ENCODE measurements at places on chromosomes 3 and 15.

DNA sequence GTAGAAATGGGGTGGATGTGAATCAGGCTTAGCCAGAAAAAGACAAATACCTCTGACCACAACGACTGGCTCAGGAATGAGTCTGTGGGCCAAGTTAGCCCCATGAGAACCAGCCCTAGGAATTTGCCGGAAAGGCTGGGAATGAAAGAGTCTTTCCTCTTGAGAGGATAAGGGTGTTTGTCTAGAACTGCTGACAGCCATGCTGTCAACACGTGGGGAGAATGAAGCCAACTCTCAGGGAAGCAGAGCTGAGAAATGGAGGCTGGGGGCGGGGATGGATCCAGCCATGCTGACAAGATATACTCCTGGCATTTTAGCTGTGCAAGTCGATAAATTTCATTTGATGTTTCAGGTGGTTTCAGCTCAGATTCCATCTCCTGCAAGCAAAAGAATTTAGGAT, 10.6 kb upstream of the SLC6A1 start:
- no peak overlapping the region for H3K27ac ChIP-seq
- H3K4me3 ChIP-seq = no peak overlapping the region
- no peaks in the 10 kb centered on the region for H3K4me1 ChIP-seq

GRCh38 chr3:117706756-117707155, 997.2 kb downstream of the TUSC7 start:
- DNase-seq = no peak
- no peaks in the 10 kb centered on the region for H3K27me3 ChIP-seq
- no peak overlapping the region for H3K4me3 ChIP-seq
- no peaks in the 10 kb centered on the region for H3K36me3 ChIP-seq

- DNase-seq = no peak
Observed at GRCh38 chr3:127997016-127997415, 55.2 kb upstream of the SEC61A1 start.

DNA sequence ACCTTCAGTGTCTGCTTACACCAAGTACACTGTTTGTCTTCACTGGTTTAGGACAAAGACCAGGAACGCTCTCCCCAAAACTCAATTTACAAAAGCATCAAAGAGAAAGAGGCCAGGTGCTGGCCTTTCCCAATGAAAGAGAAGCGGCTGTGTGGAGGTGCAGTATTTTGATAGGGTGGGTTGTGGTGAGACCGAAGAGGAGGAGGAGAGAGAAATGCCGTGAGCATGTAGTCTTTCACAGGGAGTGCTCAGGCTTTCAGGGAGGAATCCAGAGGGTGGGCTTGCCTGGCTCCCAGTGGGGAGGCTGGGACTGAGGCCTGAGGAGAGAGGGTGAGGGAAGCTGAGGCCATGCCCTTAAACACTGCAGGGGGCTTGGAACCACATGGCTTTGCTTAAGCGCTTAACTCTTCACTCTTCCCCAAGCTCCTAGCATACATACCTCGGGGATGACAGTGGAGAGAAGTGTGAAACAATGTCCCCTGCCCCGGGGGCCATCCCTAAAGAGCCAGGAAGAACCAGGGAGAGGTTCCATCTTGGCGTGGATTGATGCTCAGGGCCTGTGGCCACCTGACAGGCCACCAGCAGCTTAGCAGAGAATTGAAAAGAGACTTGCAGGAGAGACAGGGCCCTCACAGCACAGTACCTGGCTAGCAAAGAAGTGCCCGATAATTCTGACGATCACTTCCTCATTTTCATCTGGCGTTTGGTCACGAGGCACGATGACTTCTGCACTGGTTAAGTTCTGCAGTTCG, 60.5 kb downstream of the SENP2 start:
- peaks cover 6% of the 10 kb centered on the region for H3K27me3 ChIP-seq
- H3K27ac ChIP-seq = no peak overlapping the region
- H3K4me1 ChIP-seq = no peaks in the 10 kb centered on the region
- H3K4me3 ChIP-seq = no peak overlapping the region
- no peak for DNase-seq
- no peaks in the 10 kb centered on the region for H3K36me3 ChIP-seq

- no peaks in the 10 kb centered on the region for H3K4me1 ChIP-seq
- H3K27me3 ChIP-seq = no peaks in the 10 kb centered on the region
- H3K36me3 ChIP-seq = peaks cover 54% of the 10 kb centered on the region
- no peak overlapping the region for H3K4me3 ChIP-seq
- no peak overlapping the region for H3K27ac ChIP-seq
Observed at GRCh38 chr15:49918121-49918520, 200.9 kb downstream of the ATP8B4 start.
